ENCODE measurements at places on chromosomes 7 and 10.
A peak's percentile ranks its signal among the peaks of the same experiment; 100 is the strongest.

DNA sequence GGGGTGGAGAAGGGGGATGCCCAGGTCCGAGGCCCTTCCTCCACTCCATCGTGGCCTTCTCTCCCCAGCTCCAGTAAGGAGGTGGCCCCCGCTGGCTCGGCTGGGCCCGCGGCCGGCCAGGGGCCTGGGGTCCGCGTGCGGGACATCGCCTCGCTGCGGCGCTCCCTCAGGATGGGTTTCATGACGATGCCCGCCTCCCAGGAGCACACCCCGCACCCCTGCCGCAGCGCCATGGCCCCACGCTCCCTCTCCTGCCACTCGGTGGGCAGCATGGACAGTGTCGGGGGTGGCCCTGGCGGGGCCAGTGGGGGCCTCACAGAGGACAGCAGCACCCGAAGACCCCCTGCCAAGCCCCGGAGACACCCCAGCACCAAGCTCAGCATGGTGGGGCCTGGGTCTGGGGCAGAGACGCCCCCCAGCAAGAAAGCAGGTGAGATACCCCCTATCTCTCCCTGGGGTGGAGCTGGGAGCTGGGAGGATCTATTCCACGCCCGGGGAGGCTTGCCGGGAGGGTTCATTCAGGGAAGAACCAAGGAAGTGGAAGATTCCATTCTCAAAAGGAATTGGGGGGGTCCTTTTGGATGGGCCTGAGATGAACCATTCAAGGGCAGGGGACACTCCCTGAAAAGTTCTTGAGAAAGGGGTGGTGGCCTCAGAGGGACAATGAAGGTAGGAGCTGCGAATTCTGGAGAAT, 3.2 kb downstream of the NYAP1 start:
- no peak for DNase-seq

- no peak for DNase-seq
Observed at GRCh38 chr10:97964748-97965147, 65.7 kb downstream of the CRTAC1 start.

GRCh38 chr10:100983868-100984671, 3.2 kb downstream of the MRPL43 start:
- no peak for DNase-seq

DNA sequence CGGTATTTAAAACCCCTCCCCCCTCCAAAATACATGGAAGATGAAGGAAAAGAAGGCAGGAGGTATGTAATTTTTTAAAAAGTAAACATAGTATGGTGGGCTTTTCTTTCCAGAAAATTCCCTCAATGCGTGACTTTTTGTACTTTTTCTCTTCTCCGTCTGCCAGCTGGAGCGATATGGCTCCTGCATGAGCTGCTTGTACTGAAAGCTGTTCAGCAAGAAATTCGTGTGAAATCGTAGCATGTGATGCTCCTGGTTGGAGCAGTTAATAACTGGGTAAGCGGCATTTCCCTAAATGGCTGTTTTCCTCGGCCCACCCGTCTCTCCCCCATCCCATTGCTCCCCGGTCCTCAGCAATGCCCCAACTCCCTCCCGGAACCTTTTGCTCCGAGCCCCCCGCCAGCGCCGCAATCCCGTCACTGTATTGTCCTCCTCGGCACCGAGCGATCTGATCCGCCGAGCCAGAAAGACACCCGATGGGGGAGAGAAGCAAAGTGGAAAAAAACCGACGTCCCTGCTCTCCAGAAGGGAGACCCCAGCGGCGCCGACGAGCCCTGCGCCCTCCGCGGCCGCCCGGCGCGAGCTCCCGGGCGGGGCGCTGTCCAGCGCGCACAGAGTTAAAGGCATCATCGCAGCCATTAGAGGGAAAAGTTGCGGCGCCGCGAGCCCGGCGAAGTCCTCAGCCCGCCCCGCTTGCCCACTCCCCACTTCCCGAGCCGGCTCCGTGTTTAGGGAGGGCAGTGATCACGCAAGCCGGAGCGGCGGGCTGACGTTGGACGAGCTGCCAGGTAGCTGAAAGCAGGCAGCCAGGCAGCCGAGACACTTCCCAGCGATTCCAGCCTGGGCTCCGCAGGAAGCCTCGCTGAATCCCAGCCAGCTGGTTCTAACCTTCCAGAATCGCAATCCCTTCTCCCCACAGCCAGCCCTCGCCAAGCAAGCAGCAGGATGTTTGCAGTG, at the start of gene VSTM2A:
Gene VSTM2A, plus strand, starts transcription at position 707 of the 957 bp plus-strand sequence. CDS start 356 bp downstream, outside the sequence.
- no peak for DNase-seq

DNA sequence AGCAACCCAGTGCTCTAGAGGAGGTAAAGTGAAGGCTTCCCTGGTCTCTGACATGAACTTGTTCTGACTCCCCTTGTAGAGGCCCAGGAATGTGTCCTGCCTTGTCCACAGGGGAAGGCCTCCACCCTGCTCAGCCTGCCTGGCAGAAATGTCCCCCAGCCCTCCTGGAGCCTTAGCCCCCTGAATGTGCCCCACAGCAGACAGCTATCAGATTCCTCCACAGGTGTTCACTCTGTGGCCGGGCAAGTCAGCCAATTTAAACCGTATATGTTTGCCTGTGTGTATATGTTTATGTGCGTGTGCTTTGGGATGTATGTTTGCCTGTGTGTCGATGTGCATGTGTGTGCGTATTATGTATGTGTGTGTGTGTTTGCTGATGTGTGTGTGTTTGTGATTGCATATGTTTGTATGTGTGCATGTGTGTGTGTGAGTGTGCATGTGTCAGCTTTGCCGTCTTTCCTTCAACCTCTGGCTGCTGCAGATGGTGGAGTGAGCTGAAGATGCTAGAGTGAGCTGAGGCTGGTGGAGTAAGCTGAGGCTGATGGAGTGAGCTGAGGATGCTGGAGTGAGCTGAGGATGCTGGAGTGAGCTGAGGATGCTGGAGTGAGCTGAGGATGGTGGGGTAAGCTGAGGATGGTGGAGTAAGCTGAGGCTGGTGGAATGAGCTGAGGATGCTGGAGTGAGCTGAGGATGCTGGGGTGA, 68.9 kb upstream of the ANTXRL start:
- no peak for DNase-seq

GRCh38 chr10:61870526-61870895, 31.0 kb upstream of the ARID5B start:
- no peak for DNase-seq

- DNase-seq, result no peak
Observed at GRCh38 chr7:25998499-25998898, 153.5 kb upstream of the NFE2L3 start.

- no peak for DNase-seq
Observed at GRCh38 chr7:40098810-40099209, 35.6 kb downstream of the MPLKIP start.

GRCh38 chr7:108010377-108010776, 7.4 kb upstream of the LAMB1 start:
- no peak for DNase-seq

- DNase-seq, result no peak
Observed at GRCh38 chr7:131250331-131250730, 77.3 kb upstream of the MKLN1 start.

DNA sequence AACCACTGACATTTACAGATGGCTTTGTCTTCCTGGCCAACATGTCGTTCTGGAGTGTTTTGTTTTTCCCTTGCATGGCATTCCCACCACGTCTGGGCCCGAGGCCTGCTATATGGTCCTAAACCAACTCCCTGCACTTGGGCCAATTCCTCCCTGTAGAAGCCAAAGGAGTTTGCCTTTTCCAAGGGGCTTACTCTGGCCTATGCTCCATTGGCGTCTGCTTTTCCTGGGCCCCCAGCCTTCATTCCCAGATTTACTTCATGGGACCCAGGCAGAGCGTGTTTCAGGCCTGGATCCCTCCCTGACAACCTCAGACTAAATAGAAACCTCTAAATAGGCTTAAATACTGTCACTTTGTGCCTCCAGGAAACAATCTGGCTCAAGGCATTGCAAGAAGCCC, 60.7 kb downstream of the MINDY4 start:
- DNase-seq, result no peak

DNA sequence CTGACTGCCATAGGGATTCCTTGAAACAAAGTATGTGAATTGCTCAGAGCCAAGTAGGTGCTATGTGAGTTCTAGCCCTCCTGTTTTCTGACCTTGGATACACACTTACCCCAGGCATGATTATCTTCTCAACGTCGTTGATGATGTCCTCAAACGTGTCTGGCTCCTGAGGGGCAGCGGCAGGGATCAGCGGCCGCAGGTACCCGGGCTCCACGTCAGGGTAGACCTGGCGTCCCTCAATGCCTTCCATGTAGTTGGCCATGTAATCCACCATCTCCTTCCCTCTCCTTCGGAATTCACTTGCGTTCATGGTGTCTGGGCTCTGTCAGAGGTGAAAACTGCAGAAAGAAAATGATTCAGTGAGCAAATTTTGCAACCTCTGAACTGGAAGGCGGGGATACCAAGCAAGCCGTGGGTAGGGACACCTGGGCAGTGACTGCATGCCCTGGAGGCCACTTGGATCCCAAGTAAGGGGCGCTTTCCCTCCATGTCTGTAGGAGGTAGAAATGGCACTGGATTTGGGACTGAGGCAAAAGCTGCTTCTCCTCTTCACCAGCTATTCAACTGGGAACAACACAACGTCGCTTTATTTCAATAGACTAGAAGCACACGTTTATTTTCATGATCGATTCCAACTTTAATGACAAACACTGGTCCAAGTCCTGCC, 21.3 kb downstream of the DDC start:
- DNase-seq, result no peak

DNA sequence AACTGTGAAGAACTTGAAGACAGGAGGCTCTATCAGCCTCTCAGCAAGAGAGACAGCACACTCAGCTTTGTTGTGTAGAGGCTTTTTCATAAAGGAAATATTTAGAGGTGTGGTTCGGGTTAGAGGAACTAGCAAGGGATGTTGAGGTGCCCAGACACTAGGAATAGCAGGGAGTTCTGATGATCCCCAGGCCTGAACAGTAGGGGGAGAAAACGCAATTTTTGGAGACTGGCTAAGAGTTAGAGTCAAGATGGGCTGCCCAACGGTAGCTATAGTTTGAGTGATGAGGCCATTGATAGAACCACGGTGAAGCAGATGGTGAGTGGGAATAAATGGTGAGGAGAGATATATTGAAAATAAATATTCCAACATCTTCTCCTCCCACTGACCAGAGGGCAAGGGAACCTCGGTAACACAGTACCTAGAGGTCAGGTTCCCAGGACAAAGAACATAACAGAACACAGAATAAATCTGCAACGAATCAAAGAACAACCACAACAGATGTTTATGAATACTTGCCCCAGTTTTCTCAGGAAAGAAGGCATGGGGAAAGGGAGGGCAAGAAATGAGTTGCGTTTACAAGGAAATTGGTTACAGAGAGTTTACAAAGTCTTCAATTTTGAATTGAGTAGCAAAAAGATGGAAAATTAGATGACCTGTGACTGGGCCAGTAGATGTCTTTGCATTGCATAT, 24.2 kb upstream of the BPGM start:
- no peak for DNase-seq

DNA sequence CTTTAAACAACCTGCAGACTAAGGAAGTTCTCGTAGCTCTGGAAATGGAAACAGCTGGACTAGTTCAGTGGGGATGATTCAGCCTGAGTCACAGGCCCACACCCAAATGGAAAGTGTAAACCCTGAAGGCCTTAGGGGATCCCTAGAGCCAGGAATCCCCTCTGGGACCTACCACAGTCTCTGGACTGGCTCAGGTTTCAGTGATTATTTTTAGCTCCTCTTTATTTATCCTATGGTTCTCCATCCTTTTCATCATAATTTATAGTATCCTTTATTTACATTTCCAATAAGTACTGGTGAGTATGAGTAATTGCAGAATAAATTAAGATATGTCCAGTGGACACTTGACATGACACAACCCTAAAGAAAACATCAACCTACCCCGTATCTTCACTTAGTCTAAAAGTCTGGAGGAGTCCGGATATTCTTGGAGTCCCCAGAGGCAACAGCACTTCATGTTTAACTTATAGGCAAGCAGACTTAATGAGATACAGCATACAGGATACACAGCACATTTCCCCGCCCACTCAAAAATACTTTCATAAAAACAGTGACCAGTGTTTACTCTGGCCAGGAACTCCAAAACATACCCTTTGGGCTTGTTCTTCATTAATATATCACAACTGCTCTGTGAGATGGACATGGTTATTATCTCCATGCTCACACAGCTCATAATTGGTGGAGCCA, 28.4 kb upstream of the SEMA3E start:
- DNase-seq, result no peak

- DNase-seq, result peak; percentile 57
Observed at GRCh38 chr10:14822879-14823755, 14.7 kb downstream of the CDNF start.

DNA sequence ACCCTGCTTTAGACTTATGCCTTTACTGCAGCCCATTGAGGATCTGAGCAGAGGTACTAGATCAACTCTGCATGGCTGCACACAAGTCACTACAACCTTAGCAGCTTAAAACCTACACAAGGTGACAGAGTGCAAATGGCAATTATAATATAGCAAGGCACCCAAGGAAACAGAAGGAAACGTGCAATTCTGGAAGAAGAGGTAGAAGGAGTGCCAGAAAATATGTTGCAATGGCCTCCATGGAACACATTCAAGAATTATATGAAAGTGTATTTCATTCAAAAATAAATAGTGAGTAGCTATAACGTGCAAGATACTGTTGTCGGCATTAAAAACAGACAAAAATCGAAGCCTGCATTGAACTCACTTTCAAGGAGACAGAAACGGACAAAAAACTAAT, 2.9 kb upstream of the AKR1C8 start:
- no peak for DNase-seq

- DNase-seq, result no peak
Observed at GRCh38 chr7:130841416-130841815, 107.4 kb upstream of the KLF14 start.

DNA sequence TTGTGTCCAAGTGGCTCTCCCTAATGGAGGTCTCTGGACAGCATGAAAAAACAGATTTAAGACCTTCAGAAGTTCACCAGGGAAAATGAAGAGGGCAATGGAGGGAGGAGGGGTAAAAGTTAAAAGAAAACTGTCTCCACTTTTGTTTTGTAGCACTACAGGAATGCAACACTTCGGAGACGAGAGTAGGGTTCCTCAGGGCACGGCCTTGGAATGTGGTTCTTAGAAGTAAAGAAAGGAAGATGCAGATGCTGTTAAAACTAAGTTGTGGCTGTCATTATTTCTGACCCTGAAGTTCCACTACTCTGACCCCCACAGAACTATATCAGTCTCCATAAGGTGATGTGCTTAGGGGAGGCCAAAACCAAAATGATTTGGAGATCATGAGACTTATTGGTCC, 335.1 kb downstream of the XPNPEP1 start:
- no peak for DNase-seq

- no peak for DNase-seq
Observed at GRCh38 chr10:112972606-112973005, 22.6 kb downstream of the TCF7L2 start.

- DNase-seq, result no peak
Observed at GRCh38 chr7:85480666-85481065, 293.8 kb upstream of the SEMA3D start.

- no peak for DNase-seq
Observed at GRCh38 chr7:125877246-125877645, 947.6 kb upstream of the POT1 start.

- no peak for DNase-seq
Observed at GRCh38 chr10:110368002-110368401, 63.3 kb upstream of the SMNDC1 start.

GRCh38 chr7:80255656-80256055, 121.0 kb downstream of the GNAI1 start:
- no peak for DNase-seq

GRCh38 chr10:23174977-23175512, 17.1 kb upstream of the PTF1A start:
- DNase-seq, result no peak

- no peak for DNase-seq
Observed at GRCh38 chr10:110398419-110399105, 93.8 kb upstream of the SMNDC1 start.

- DNase-seq, result no peak
Observed at GRCh38 chr7:112501801-112502503, 21.2 kb downstream of the LSMEM1 start.
